ENCODE measurements at places on chromosomes 1 and 21.

DNA sequence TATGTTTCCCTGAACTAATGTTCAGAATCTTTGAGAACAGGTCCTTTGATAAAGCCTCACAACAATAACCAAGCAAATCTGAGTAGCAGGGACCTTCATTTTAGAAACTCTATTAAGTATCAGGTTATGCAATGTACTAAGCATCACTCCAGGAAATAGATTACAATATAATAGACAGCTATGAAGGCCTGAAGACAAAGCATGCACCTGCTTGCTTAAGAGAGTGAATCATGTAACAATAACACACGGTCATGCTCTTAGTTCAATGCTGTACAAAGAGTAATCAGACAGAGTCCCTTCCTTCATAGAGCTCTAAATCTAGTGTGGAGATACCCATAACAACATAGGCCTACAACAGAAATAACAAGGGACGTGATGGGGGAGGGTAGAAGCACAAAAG lies 8.1 kb upstream of the CMPK1 start:
- no peak for DNase-seq
- no peaks in the 10 kb centered on the region for H3K36me3 ChIP-seq
- H3K4me1 ChIP-seq: peaks cover 5% of the 10 kb centered on the region
- H3K4me3 ChIP-seq: no peak overlapping the region
- H3K27me3 ChIP-seq: no peaks in the 10 kb centered on the region

GRCh38 chr1:19622204-19622603 lies 21.9 kb upstream of the NBL1 start:
- no peaks in the 10 kb centered on the region for H3K4me1 ChIP-seq
- no peak overlapping the region for H3K4me3 ChIP-seq
- DNase-seq: no peak
- peak overlapping the region; percentile 74 for H3K27ac ChIP-seq
- no peaks in the 10 kb centered on the region for H3K27me3 ChIP-seq

DNA sequence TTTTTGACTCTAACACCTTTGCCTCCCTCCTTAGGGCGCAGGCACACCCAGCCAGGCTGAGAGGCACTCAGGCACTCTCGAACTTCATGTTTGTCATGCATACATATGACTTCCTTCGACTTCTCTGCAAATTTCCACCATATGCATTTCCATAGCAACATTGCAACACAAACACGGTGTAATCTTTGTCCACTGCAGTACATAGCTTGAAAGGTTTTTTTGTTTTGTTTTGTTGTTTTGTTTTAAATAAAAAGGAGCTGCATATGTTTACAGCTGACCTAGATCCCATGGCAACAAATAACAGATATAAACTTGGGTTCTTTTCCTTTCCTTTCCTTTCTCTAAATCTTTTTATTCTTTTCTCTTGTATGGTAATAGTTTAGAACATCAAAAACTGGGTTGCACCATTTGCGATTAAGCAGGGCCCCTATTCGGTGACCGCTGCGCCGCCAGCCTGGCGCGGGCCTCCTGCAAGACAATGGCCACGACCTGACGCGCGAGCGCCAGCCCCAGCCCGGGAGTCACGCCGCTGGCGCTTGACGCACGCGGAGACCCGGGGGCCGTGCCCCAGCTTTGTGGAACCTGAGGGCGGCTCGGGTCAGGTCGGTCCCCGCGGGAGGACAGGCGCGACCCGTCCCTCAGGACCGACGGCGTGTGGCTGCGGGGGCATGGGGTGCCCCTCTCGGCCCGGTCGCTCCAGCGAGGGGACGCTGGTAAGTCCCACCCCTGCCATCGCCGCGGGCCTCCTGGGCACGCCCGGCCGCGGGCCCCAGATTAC lies 35.2 kb downstream of the CCN1 start:
- no peak for DNase-seq
- H3K4me1 ChIP-seq: no peaks in the 10 kb centered on the region
- H3K36me3 ChIP-seq: no peaks in the 10 kb centered on the region
- no peak overlapping the region for H3K4me3 ChIP-seq
- H3K27ac ChIP-seq: no peak overlapping the region
- H3K27me3 ChIP-seq: no peaks in the 10 kb centered on the region

DNA sequence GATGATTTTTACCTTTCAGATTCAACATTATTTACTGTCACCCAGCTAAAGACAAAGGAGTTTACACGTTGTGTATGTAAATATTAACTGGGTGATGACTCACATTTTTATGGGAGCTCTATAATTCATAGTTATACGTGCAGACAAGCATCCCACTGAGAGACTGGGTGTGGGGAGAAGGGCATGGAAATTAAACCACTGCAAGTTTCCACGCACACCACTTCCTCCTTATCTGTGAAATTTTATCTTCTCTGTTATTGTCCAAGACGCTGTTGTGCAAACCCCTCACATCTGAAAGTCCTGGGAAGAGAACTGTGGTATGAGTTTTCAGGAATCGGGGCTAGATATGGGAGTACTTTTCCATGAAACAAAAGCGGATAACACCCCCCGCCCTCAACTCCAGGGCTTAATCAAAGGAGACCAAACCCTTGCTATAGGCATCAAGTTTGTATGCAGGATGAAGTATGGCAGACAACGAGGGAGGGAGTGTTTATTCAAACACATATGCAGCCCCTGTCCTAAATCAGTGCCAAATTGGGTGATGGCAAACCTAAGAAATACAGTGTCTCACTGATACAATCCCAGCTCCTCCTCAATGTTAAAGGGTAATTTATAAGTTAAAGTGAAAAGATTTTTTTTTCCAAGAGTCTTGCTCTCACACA lies 23.3 kb upstream of the DPT start:
- H3K4me3 ChIP-seq: no peak overlapping the region
- DNase-seq: no peak
- no peak overlapping the region for H3K27ac ChIP-seq
- H3K27me3 ChIP-seq: no peaks in the 10 kb centered on the region
- no peaks in the 10 kb centered on the region for H3K36me3 ChIP-seq

DNA sequence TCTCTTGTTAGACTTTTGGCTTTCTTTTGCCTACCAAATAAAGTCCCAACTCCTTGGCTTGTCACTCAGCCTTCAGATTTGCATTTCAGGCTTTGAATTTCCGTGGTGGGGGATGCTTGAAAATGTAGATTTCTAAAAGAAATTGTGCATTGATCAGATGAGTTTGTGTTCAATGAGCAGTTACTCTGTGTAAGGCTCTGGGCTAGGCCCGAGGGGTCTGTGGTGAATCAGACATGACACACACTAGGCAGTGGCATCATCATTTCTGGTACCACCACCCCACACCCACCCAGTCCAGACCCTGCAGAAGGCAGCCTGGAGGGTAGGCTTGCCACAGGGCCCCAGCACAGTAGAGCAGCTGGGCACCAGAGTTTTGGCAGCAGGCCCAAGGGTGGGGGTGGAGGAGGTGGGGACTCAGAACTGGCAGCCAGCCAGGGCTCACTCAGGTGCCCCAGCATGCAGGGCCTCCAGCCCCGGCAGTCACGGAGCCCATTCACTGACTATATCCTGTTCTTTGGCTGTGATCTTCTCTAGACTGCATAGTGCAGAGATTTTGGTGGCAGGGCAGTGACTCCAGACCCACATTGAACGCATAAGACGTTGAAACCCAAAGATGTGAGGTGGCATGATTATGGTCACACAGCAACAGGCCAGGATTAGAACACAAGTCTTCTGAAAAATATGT lies 97.2 kb upstream of the ARTN start:
- H3K27ac ChIP-seq: peak overlapping the region; percentile 67
- no peaks in the 10 kb centered on the region for H3K27me3 ChIP-seq
- peaks cover 22% of the 10 kb centered on the region for H3K4me1 ChIP-seq
- no peaks in the 10 kb centered on the region for H3K36me3 ChIP-seq
- DNase-seq: no peak

DNA sequence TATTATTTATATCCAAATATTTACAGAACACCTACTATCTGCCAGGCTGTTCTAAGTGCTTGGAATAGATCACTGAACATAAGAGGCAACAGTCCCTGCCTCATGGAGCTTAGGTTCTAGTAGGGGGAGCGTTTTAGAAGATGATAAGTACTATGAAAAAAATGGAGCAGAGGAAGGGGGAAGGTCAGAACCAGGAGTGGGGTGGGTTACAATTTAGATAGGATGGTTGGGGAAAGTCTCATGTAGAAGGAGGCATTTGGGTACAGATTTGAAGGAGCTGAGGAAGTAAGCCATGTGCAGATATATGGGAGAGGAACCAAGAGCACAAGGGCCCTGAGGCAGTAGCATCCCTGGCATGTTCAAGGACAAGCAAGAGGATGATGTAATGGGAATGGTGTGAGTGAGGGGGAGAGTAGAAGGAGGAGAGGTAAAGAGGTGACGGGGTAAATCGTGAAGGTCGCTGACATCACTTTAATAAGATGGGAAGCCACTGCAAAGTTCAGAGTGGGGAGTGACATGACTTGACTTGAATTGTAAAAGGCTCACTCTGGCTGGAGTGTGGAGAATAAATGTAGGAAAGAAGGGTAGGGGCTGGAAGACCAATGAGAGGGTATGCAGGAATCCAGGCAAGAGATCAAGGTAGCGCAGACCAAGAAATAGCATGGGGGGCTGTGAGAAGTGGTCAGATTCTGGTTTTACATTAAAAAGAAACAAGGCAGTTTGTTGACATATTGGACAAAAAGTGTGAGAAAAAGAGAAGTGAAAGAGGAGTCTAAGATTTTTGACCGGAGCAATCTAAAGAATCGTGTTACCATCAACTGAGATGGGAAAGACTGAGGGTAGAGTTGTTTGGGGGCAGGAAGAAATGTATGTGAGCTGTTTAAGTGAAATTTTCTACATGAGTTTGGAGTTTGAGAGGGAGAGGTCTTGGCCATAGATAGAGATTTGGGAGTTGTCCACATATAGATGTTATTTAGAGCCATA lies 92.6 kb downstream of the LPAR3 start:
- no peaks in the 10 kb centered on the region for H3K36me3 ChIP-seq
- H3K27ac ChIP-seq: no peak overlapping the region
- DNase-seq: no peak
- no peak overlapping the region for H3K4me3 ChIP-seq
- H3K4me1 ChIP-seq: peaks cover 7% of the 10 kb centered on the region

- peaks cover 3% of the 10 kb centered on the region for H3K4me1 ChIP-seq
- no peaks in the 10 kb centered on the region for H3K36me3 ChIP-seq
- no peak overlapping the region for H3K27ac ChIP-seq
- H3K27me3 ChIP-seq: no peaks in the 10 kb centered on the region
Observed at GRCh38 chr1:224047538-224047937, 66.4 kb upstream of the FBXO28 start.
